ENCODE measurements at places on chromosomes 4 and X. TPM values are rescaled to one million over a fixed set of nuclear protein-coding genes. Genes with fewer than 3 reads are reported as not detected.

Gene USP26
- total RNA-seq = not detected

- no peak for DNase-seq
Measured at GRCh38 chrX:100410901-100411801, 1.1 kb upstream of the PCDH19 start.

- DNase-seq = no peak
Measured at GRCh38 chrX:20347481-20347880, 80.8 kb upstream of the RPS6KA3 start.

- no peak for DNase-seq
Measured at GRCh38 chr4:773214-773613, 52.7 kb downstream of the CPLX1 start.

Gene ITIH6
- total RNA-seq = not detected

- peak; percentile 69 for DNase-seq
Measured at GRCh38 chr4:76703123-76703490, 194.8 kb downstream of the SOWAHB start.

DNA sequence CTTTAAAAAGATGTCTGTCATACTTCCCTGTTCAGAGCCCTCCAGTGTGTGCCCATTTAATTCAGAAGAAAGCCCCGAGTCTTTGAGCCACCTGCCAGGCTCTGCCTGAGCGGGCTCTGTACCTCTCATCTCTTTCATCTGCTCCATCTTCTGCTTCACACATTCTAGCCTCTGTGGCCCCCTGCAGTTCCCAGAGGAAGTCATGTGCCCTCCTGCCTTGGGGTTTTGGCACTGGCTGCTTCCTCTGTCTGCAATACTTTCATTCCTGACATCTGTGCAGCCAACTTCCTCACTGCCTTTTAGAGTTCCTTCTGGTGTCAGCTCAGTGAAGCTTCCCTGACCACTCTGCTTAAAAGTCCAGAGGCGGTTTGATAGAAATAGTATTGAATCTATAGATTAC lies 6.2 kb upstream of the STK32B start:
- DNase-seq = no peak

DNA sequence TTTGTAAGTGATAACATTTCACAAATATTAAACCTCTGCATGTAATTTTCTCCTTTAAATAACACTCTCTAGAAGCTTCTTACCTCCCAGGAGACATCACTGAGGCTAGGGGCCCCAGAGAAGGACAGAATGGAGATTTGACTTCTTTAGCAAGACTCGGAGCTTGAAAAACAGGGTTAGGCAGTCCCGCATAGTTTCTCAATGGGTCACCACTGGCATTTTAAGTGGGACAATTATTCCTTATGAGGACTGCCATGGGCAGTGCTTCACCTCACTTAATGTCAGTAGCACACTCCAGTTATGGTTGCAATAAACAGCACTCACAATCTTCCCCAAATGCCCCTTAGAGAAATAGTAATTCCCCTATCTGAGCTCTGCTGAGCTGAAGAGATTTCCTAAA lies 66.7 kb upstream of the NOCT start:
- DNase-seq = peak; percentile 24
